Cardiac atrium fibroblast (primary cell): ENCODE measurements at places on chromosomes 16 and 17. TPM values are rescaled to one million over a fixed set of nuclear protein-coding genes. Genes with fewer than 3 reads are reported as not detected.

KRTAP4-9 gene
- total RNA-seq, result not detected in 2 replicates

NPIPB9 gene
- not detected in 2 replicates for total RNA-seq

LITAFD gene
- 2.5 TPM in 1 of 2 replicates, not detected in the other for total RNA-seq

PRSS53 gene
- 2.6 and 6.1 TPM in 2 replicates for total RNA-seq
